ENCODE measurements at places on chromosomes 12 and 14.

DNA sequence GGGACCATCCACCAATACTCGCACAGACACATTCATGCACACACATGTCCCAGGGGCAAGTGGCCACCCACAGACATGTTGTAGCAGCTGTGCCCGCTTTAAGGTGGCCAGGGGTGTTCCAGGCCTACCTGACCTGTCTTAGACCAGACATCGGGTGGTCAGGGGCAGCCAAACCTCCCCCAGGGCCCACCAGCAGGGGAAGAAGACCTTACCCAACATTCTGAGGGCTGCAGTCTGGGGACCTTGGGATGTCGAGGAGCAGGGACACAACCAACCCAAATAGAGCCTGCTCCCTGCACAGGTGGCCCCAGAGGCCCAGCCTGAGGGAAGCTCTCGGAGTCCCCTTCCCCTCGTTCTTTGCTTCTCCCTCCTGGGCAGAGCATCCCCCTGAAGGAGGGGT is 1.7 kb upstream of the TMEM119 start:
- no peak for ATAC-seq

GRCh38 chr14:24231263-24232120 is 675 bp downstream of the NEDD8 start:
- ATAC-seq, result no peak

DNA sequence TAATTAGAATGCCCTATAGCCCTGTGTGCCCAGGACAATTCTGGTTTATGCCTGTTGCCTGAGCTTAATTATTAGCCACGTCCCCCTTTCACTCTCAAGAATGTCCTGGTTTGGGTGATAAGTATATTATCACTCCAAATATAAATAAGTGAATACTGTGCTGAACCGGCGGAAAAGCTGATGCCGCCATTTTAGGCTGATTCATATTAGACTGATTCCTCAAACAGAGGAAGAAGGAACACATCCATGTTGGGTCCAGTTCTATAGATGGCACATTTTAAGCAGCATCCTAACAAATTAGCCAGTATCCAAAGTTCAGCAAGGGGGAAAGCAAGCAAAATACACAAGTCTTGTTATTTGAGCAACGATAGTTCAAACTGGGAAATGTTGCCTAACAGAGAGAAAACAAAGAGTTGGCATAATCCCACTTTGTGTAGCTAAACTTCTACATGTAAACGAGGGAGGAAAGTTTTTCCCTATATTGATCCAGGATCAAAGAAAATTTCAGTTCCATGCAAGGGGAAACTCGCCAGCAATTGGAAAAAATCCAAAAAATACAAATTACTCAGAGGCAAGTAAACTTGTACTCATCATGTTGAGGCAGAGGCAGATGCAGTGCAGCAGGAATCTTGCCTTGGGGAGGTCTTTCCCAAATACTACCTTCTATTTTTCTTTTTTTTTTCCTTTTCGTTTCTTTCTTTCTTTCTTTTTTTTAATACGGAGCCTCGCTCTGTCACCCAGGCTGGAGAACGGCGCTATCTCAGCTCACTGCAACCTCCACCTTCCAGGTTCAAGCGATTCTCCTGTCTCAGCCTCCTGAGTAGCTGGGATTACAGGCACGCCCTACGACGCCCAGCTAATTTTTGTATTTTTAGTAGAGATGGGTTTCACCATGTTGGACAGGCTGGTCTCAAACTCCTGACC is 96.2 kb downstream of the ITPR2 start:
- no peak for ATAC-seq

- ATAC-seq, result no peak
These were observed 122.5 kb upstream of the BCAT1 start for GRCh38 chr12:25071366-25071765.

DNA sequence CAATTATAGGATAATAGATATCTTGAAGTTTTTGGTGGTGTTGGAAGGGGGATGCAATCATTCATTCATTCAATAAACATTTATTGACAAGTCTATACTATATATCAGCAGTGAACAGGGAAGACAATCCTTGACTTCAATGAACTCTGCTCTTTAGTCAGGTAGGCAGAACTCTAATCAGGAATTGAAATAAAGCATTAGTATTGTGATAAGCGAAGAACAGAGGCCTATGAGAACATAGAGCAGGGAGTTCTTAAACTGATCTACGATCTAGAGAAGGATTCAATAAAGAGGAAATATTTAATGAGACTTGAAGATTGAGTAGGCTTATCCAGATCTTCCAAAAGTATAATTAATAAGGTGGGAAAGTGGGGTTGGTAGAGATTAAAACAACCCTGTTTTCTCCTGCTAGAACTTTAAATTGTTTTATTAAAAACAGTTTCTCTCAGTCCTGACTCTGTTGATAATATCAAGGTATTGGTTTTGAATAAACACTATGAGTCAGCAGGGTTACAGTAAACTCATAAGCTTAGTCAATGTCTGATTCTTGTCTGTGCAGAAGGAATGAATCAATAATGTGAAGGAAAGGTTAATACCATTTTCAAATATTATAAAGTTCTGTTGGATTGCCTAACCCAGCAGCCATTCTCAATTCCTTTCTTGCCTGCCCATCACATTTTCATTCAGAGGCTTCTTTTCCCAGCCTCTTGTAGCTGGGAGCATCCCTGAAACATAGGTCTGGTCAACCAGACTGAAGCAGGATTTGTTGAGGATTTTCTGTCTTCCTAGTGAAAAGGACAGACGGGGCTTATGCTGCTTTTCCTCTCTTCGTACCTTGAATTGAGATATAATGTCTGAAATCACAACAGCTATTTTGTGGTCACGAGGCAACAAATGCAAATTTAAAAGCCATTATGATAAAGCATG is 38.9 kb upstream of the KTN1 start:
- ATAC-seq, result no peak
